Activated CD4-positive, alpha-beta T cell treated with anti-CD3 and anti-CD28 coated beads for 1 hour (primary cell): ENCODE measurements at places on chromosomes 16 and 17.

- DNase-seq: no peak
Measured at GRCh38 chr16:64356267-64356666, 765.6 kb downstream of the CDH11 start.

- DNase-seq: no peak
Measured at GRCh38 chr17:17494870-17495535, 1.2 kb downstream of the RASD1 start.

- no peak for DNase-seq
Measured at GRCh38 chr16:49654425-49654824, 201.5 kb downstream of the ZNF423 start.

DNA sequence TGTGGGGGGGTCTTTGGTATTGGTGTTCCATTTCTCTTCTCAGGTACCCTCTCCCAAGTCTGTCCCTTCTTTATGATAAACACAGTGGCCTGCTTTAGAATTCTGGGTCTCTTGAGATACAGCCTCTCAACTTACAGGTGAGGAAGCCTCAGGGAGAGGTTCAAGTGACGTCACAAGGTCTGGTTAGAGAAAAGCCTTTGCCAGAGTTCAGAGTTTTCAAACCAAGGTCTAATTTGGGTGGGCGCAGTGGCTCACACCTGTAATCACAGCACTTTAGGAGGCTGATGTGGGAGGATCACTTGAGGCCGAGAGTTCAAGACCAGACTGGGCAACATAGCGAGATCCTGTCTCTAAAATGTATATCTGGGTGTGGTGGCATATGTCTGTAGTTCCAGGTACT lies 2.1 kb downstream of the IRF8 start:
- DNase-seq: no peak

- DNase-seq: no peak
Measured at GRCh38 chr16:89402962-89403361, 87.4 kb downstream of the ANKRD11 start.

- DNase-seq: no peak
Measured at GRCh38 chr16:12079412-12079965, 103.0 kb downstream of the SNX29 start.

DNA sequence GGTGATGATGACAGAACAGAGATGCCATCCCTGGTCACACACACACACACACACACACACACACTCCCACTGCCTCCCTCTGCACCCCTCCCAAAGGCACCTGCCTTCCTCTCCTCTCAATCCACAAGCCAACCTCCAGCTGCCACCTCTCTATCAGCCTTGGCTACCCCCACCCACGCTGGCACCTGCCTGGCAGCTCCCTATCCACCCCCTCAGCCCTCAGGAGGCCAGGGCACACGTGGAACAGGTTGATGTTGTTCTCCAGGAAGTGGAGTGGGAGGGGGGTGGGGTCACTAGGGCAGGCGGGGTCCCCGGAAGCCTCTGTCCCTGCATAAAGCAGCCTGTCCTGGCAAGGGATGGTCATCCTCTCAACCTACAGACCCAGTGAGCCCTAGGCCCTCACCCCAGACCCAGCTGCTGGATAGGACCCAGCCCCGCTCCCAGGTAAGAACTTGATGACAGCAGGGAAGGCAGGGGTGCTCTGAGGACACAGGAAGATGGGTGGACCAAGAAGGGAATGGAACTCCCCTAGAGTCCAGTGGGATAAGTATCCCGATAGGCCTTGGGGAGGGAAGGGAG lies at the start of gene GSDMA:
Gene GSDMA (plus strand): TSS at position 363 of the 579 bp plus-strand sequence. CDS start 2,684 bp downstream, outside the sequence.
- no peak for DNase-seq

DNA sequence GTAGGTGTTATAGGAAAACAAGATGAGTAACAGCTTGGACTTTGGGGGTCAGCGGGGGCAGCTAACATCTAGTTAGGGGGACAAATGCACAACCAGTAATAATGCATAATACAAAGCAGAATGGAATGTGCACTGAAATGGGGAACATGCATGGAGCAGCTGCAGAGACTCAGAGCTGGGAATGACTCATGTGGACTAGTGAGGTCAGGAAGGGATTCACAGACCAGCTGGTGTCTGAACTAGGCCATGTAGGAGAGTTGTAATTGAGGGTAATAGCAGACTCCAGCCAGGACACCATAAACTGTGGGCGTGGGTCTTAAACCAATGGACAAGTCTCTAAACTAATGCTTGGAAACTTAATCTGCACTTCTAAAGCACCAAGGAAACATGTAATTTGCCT lies 176.8 kb upstream of the ASIC2 start:
- no peak for DNase-seq

DNA sequence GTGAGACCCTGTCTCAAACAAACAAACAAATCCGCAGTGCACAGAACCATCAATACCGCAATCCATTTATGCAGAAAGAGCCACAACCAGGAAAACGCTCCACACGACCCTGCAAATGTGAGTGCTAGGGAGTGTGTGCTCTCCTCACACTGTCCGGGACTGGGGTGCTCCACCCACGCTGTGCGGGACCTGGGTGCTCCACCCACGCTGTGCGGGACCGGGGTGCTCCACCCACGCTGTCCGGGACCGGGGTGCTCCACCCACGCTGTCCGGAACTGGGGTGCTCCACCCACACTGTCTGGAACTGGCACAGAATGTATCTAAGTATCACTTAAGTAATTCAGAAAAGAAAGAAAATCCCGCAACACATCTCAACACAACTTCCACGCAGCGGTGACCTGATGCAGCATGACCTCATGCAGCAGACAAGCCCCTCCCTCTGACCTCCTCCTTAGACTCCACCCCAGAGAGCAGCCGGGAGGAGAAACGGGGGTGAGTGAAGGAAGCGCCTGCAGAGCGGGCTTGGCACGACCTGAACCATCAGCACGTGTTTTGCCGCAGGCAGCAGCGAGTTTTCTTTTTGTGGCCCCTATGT lies 38.5 kb downstream of the ZNF276 start:
- DNase-seq: no peak

DNA sequence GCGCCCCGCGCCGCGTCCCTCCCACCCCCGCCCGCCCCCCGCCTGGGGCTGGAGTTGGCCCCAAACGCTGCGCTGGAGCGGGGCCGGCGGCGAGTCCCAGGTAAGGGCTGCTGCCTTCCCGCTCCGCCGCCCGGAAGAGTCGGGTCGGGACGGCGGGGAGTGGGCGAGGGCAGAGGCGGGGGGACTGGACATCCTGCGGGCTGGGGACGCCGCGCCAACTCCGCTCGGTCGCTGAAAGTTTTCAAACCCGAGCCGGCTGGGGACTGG lies 469 bp downstream of the GPRC5C start:
- no peak for DNase-seq

GRCh38 chr17:10626390-10626789 lies 30.7 kb downstream of the MYH3 start:
- no peak for DNase-seq

DNA sequence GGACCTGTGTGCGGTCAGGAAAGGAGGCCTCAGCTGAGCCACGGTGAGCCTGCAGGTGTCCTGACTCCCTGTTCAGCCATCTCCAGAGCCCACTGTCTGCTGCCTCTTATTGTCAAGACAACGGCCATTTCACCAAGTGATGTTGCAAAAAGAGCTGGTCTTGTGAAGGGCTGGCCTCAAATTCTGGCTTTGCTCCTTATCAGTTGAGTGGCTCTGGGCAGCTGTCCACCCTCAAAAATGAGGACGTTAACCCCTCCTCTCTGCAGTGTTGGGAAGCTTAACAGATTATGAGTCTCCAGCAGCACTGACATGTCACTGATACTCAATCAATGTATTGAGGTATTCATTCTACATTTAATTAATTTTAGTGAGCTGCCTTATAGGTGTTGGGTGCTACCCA lies 171.1 kb upstream of the TOX3 start:
- no peak for DNase-seq

DNA sequence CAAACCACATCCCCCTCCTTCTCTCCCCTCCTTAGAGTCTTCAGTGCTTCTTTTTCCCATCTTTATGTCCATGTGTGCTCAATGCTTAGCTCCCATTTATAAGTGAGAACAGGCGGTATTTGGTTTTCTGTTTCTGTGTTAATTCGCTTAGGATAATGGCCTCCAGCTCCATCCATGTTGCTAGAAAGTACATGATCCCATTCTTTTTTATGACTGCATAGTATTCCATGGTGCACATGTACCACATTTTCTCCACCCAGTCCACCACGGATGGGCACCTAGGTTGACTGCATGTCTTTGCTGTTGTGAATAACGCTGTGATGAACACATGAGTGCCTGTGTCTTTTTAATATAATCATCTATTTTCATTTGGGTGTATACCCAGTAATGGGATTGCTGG lies 44.3 kb downstream of the SLC39A11 start:
- no peak for DNase-seq

- DNase-seq: no peak
Measured at GRCh38 chr17:2841606-2842005, 45.4 kb downstream of the RAP1GAP2 start.

GRCh38 chr16:4869147-4869805 lies 22.0 kb downstream of the UBN1 start:
- no peak for DNase-seq

DNA sequence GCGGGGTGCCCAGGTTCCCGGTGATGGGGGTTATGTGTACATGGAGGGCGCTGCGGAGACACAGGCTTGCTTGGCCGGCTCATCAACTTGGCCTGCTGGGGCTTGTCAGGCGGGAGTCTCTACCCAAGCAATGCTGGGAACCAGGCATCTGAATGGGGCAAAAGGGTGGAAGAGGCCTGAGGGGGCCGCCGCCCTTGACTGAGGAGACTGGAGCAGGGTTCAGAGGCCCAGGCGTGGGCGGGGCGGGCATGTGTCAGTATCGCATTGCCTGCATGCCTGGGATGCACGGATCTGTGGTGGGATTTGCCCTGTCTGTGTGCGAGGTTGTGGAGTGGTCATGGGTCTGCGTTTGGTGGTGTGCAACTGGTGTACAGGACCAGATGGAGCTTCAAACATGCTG lies 21.1 kb downstream of the ARHGAP23 start:
- no peak for DNase-seq

DNA sequence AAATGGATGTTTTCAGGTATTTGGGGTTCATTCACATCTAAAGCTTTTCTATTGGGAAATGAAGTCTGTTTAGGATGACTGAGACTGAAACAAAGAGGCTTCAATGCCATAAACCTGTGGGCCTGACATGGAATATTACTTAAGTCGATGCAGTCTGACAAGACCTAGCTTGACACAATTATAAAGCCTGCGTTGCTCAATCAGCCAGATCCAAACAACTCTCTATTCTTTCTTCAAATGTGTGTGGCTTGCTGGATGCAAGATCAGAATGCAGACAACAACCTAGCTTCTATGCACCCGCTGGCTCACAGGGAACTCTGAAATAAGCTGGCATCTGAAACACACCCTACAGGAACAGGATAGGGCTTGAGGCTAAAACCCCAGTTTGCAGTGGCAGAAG lies 40.0 kb downstream of the RFFL start:
- no peak for DNase-seq

GRCh38 chr16:85717393-85718152 lies 28.8 kb upstream of the GINS2 start:
- DNase-seq: peak; percentile 23

DNA sequence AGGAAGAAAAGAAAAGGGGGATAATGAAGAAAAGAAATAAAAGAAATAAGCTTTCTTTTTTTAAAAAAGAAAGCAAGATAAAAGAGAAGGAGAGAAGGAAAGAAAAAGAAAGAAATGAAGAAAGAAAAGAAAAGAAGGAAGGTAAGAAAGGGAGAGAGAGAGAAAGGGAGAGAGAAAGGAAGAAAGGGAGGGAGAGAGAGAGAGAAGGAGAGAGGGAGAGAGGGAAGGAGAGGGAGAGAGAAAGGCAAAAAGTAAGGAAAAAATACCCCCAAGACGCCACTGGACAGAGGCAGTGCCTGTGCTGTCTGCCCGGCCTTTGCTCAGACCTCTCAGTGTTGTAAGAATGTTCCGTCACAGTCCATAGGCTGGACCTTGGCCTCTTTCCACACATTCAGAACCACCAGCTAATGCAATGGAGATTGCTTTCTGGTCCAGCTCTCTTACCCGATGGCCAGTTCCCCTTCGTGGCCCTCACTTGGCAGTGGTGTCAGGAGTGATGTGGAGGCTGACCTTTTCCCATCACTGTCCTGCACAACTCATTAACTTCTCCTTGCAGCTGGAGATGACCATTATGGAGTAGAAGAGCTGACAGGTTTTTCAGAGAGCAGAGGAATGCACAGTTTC lies 14.3 kb upstream of the HNF1B start:
- no peak for DNase-seq

GRCh38 chr17:41800601-41801373 lies 11.0 kb downstream of the P3H4 start:
- no peak for DNase-seq

DNA sequence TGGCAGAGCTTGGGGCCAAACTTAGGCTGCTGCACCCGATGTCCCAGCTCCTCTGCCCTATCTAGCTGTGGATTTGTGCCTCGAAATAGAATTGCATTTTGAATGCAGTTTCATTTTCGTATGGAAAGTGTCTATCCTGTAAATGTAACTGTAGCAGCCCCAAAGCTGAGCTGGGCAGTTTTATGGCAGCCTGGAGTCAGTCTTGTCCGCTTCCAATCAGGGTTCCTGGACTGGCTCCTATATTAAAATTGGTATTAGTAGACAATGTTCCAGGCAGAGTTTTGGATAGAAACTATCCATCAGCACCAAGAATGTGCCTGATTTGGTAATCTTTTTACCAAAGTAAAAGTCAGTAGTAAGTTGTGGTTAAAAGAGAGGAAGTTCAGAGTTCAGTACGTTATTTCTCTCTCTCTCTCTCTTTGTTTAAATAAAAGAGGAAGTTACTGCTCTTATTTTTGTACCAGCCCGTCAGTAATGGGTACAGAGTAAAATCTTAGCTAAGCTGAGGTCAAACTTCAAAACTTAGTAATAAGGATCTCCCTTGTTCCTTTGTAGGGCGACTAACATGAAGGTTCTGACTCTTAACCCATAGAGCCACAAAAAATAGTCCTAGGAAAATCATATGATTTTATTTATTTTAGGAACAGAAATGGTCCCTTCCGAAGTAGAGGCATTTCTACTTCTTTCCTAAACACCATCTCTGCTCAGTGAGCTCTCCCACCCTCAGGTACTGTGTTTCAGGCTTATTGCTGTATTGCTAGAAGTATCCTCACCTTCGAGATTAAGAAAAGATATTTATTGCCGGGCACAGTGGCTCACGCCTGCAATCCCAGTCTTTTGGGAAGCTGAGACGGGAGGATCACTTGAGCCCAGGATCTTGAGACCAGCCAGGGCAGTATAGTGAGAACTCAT lies 28.0 kb downstream of the PRKCB start:
- DNase-seq: no peak

DNA sequence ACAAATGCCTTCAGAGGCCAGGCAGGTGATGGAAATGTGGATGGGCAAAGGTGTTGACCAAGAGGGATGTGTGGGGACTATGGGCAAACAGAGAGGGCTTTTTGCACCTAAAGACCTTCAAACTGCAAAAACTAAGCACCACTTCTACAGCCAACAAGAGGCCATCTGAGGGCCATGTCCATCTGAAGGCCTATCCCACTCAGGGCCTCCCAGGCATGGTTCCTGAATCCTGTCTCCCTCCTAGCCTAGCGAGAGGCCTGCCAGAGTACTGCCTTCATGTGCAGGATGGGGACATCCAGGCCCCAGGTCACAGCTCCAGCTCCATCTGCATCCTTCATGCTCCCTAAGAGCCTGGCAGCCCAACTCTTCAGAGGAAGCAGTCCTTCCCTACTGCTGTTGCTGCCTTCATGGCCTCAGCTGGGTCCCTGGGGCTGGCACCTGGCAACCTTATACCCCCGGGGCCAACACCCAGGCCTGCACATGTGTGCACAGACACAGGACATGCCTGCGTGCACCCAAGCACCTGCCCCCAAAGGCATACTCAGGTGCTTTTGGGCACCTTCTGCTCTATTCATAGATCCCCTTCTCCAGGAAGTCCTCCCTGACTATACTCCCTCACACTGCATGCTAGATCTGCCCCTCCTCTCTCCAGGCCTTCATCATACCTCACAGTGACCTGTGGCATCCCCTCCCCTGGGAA lies 95.2 kb downstream of the C16orf78 start:
- no peak for DNase-seq
